Activated CD8-positive, alpha-beta T cell treated with anti-CD3 and anti-CD28 coated beads, Interleukin-2, amount 10 ng/mL, durations not matched to agents 7 days and 5 days (primary cell): ENCODE measurements at places on chromosomes 12 and 14.
A peak's percentile ranks its signal among the peaks of the same experiment; 100 is the strongest.

DNA sequence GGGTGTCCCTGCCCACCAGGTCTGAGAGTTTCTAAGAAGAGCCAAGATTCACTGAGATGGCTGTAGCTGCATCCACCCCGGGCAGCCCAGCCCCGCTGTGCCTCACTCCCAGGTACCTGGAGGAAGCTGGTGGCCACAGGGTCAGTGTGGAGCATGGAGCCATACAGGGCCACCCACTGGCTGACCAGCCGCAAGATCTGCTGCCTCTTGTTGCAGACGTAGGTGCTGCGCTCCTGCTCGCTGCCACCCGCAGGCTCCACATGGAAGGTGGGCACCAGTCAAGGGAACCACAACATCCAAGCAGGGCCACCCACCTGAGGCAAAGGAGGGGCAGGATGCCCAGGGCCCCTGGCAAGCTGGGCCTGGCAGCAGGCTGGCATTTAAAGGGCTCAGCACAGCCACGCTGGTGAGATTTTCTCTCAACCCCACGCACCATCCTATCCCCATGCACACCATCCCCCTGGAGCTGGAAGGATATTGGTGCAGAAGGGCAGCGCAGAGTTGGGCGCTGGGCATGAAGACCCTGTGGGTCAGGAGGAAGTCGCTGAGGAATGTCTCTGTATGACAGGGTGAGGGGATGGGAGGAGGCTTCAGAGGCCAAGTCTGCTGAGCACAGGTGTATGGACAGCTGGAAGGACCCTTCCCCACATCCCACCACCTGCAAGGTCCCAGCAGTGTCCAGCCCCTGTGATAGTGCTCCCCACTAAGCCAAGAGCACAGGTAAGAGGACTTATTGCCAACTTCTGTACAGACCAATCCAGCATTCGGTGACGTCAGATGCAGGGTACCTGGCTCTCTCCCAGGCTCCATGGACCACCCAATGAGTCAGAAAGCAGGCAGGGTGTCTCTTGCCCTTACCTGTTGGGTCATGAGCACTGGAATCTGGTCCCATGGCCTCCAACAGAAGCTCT is 10.8 kb downstream of the RAPGEF3 start:
- DNase-seq, result no peak

GRCh38 chr12:122942637-122943036 is 23.6 kb downstream of the ABCB9 start:
- DNase-seq, result no peak

DNA sequence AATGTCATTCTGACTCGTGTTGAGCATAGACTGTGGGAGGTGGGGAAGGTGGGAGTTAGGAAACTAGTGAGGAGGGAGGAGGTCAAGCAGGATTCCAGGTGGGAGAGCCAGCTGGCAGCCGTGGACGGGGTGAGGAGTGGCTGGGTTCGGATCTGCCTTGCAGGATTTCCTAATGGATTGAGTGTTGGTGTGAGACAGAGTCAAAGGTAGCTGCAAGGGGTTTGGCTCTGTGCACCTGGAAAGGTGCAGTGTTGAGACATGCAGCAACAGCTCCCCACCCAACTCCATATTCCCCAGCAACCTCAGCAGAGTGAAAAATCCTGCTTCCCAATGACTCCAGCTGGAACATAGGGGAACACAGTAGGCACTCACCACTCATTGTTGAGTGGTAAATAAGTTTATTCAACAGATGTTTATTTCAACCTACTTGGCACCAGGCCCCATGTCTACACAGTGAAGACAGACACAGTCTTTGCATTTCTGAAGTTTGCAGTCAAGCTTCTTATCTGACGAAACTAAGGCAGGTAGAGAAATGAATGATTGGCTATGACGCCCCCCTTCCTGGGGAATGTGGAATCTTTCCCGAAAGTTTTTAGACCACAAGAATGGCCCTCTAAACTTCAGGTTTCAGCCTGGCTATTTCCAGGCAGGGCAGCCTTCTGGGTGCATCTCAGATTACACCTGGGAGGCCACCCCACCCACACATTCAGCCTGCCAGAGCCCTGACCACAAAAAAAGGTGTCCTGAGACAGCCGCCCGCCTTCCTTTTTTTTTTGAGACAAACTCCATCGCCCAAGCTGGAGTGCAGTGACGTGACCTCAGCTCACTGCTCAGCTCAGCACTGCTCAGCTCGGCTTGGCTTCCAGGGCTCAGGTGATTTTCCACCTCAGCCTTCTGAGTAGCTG is 37.9 kb upstream of the PLEKHG6 start:
- DNase-seq, result no peak

DNA sequence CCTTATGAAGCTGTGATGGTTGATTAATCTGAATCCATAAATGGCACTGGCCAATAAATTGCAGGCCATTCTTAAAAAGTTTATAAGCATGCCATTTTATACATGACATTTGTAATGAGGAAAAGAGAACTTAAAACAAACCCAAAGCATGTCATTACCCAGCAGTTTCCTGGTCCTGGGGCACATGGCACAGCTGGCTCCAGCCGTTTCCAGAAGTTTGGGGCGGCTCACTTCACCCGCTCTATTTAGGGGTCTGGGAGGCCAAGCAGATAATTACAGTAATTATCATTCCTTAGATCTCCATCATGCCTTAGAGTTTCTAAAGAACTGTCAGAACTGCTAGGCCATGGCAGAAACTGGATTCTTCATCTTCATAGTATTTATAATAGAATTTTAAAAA is 6.4 kb downstream of the ADGRD1 start:
- no peak for DNase-seq

- no peak for DNase-seq
Observed at GRCh38 chr14:86221755-86222154, 691.8 kb downstream of the FLRT2 start.

GRCh38 chr12:111720457-111720856 is 34.6 kb downstream of the ACAD10 start:
- no peak for DNase-seq

GRCh38 chr12:89051065-89051677 is 301.1 kb downstream of the DUSP6 start:
- peak; percentile 55 for DNase-seq

GRCh38 chr12:20555771-20556170 is 139.4 kb upstream of the SLCO1C1 start:
- DNase-seq, result no peak

GRCh38 chr12:16184681-16185080 is 92.8 kb downstream of the SLC15A5 start:
- DNase-seq, result no peak

DNA sequence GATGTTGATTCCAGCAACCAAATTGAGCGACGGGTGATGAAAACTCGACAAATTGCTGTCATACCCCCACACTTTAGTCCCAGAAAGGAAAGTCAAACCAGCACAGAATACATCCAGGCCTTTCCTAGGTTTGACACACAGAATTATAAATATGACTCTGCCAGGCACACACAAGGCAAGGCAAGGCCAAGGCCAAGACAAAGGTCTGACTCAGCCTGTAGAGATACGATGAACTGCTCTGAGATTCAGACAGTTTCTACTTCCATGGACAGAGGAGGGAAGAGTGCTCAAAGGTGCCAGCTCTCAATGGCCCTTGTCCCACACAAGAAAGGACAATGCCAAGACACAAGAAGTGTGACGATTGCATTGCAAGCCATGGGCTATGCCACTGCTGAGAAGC is 880.2 kb upstream of the TMEM132C start:
- DNase-seq, result no peak

GRCh38 chr14:31029016-31029970 is 3.1 kb upstream of the STRN3 start:
- DNase-seq, result no peak

GRCh38 chr14:35932136-35932535 is 106.0 kb downstream of the BRMS1L start:
- DNase-seq, result no peak

GRCh38 chr12:125533434-125534029 is 468.3 kb downstream of the AACS start:
- DNase-seq, result peak; percentile 36

DNA sequence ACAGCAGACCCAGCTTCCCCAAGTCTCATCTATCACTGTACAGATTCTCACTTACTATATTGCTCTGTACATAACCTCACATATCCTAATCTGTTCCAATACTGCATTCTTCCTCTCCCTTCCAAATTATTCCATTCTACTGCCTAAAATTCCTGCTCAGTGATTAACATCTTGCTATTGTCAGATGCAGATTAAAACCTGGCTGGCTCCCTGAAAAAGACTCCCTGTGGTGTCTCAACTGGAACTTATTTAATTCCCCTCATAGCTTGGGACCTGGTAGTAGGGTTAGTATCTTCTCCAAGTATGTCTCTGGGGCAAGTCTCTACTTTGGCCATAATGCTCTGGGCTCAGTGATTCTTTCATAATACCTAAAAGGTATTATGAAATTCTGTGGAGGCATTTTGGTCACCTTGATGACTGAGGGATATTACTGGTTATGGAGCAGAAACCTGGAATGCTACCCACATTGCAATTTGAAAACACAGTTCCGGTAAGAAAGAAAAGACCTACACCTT is 55.8 kb downstream of the PAWR start:
- DNase-seq, result no peak

- peak; percentile 49 for DNase-seq
Observed at GRCh38 chr12:10409392-10409791, at the start of gene KLRC4. KLRC4 (minus strand) TSS chr12:10409757; CDS start chr12:10409575, 182 bp downstream.

- DNase-seq, result peak; percentile 31
Observed at GRCh38 chr14:35287431-35288013, 4.7 kb upstream of the PSMA6 start.

- no peak for DNase-seq
Observed at GRCh38 chr14:32366256-32366879, 37.3 kb downstream of the AKAP6 start.

DNA sequence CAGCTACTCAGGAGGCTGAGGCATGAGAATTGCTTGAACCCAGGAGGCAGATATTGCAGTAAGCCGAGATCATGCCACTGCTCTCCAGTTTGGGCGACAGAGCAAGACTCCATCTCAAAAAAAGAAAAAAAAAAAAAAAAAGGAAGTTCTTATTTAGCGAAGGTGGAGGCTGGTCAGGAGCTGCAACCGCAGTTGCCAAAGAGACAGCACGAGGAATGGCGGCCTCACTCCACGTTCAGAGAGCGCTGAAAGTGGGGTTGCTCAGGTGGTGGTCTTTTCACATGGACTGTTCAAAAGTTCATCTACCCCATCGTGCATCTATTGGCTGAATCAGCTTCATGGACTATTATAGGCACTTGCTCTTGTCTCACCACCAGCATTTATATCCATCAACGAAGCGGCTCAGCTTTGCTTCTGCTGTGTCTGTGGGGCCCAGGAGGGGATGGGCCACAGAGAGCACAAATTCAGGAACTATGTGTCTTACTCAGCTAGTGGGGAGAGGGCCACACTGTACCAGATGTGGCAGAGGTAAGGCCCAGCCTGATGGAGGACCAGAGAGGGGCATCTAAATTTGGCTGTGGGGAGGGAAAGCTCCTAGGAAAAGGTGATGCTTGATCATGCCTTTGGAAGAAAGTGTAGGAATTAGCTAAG is 27.3 kb downstream of the SLC25A47 start:
- no peak for DNase-seq

GRCh38 chr12:107027636-107028053 is 40.7 kb upstream of the MTERF2 start:
- no peak for DNase-seq

DNA sequence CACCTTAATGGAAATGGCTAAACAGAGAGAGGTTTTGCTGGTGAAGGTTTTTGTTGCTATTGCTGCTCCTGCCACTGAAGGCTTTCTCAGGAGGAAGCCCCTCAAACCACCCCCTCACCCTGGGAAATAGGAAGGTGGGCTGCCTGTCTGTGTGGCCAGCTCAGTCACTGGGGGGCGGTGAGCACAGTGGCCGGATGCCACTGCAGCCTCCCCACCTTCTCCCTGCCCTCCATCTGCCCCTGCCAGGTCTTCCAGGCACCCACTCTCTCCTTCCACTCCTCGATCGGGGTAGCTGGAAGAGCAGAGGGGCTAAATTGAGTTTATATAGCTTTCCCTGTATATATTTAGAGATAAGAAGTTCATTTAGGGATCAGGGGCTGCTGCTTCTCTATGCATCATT is 80.8 kb downstream of the PAPOLA start:
- peak; percentile 17 for DNase-seq

GRCh38 chr12:6373022-6373787 is 2.2 kb downstream of the SCNN1A start:
- no peak for DNase-seq

- no peak for DNase-seq
Observed at GRCh38 chr12:48956279-48957140, 777 bp downstream of the ARF3 start.

GRCh38 chr14:97948841-97949240 is 1151.7 kb downstream of the VRK1 start:
- no peak for DNase-seq

- DNase-seq, result no peak
Observed at GRCh38 chr14:101496776-101497683, 64.3 kb upstream of the DIO3 start.

DNA sequence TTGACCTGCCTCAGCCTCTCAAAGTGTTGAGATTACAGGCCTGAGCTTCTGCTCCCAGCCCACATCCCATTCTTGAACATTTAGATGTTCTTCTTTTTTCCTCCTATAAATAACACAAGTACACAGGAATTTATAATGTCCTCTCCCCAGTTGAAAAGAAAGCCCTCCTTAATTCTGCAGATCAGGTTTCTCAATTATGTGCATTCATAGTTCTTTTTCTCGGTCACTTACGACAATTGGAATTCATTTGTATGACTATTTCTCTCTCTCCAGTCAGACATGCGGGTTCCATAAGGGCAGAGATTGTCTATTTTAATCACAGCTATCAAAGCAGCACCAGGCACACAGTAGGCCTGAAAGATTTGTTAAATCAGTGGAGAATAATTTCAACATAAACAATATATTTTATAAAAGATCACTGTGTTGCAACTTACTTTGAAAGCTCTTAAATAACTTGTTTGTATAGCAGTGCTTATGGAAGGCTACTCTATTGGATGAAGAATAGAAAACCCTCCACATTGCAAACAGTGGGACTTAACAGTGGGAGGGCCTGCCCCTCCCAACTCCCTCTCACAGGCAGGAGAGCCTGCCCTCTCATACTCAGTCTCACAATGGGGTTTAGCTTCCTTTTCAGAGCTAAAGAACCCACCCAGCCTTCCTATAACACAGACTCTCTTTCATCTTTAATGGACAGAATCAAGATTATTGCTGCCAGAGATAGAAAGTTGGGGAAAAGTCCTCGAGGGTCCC is 84.1 kb upstream of the TRAF3 start:
- DNase-seq, result no peak

GRCh38 chr12:19624491-19624890 is 185.2 kb downstream of the AEBP2 start:
- no peak for DNase-seq
